ENCODE measurements at places on chromosomes 7 and 10.

- DNase-seq: no peak
These were observed 40.9 kb upstream of the MET start for GRCh38 chr7:116630932-116631671.

GRCh38 chr7:74583630-74584029, 73.9 kb upstream of the GTF2I start:
- no peak for DNase-seq

- no peak for DNase-seq
These were observed 967 bp downstream of the ADARB2 start for GRCh38 chr10:1736144-1736971.

- DNase-seq: no peak
These were observed 286.4 kb upstream of the SP4 start for GRCh38 chr7:21141476-21141875.
